ENCODE measurements at places on chromosomes 4 and X. TPM values are rescaled to one million over a fixed set of nuclear protein-coding genes. Genes with fewer than 3 reads are reported as not detected.

DNA sequence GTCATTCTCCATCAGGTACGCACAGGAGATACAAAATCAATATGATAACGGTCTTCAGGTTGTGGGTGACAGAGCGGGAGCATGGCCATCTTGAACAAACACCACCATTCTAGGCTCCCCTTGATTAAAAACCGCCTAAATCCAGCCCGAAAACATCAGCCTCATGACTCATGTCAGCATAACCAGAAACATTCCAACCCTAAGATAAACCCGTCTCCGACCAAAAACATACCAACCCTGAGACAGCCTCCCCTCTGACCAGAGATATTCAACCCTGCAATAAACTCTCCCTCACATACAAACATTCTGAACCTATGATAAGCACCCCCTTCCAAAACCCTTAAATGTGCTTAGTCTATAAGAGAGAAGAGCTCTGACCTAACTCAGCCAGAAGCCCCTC, 157.9 kb downstream of the DHRSX start:
- DNase-seq, result no peak

GRCh38 chr4:174627473-174627872, 105.2 kb upstream of the HPGD start:
- no peak for DNase-seq

- DNase-seq, result no peak
Observed at GRCh38 chr4:3188118-3188517, 60.8 kb upstream of the MSANTD1 start.

Gene FAM149A
- total RNA-seq, result 0.20 TPM

DNA sequence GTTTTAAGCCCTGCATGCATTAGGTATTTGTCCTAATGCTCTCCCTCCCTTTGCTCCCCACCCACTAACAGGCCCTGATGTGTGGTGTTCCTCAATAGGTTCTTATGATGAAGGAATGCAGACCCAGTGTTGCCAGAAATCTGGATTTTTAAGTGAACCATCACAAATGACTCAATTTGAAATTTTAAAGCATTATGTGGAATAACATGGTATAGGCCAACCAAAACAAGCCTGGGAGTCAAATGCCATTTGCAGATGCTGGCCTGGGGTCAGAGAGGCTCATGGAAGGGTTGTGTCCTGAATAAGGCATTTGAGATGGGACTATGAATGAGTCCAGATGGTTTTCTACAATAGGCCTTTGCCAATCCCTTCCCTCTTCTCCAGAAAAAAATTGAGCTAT, 179.6 kb downstream of the SHROOM3 start:
- no peak for DNase-seq

Gene APEX2
- 26.6 TPM for total RNA-seq

Gene TGIF2LX
- not detected for total RNA-seq
